Globus pallidus (tissue), 1 donor: ENCODE measurements at places on chromosomes 16 and 17.

DNA sequence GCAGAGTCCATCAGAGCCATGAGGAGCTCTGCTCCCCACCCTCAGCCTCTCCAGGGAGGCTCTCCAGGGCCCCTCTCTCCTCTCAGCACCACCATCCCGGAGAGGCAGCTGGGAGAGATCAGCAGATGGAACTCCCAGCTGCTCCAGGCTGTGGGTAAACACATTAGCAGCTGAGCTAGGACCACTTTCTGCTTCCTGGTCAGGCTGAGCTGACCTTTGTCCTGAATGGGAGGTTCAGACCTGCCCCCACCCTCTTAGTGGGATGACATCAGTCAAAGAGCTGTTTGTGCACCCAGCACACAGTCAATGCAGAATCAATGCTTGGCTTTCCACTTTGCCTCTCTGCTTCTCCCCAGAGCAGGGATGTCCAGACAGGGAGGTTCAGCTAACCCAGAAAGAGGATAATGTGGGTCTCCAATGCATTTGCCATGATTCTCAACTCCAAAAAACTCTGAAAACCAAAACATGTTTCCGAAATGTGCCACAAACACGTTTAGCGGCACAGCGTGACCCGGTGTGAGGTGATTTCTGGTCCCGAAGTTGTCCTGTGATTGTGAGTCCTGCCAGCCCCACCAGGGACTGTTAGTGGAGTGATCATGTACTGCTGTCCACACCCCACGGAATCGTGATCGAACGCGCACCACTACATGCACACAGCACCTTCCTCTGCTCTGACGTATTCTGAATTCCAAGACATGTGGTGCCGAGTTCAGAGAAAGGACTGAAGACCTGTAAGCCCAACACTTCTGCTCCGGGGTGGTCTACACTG, 6.7 kb downstream of the GPR142 start:
- peak; percentile 94 for DNase-seq

DNA sequence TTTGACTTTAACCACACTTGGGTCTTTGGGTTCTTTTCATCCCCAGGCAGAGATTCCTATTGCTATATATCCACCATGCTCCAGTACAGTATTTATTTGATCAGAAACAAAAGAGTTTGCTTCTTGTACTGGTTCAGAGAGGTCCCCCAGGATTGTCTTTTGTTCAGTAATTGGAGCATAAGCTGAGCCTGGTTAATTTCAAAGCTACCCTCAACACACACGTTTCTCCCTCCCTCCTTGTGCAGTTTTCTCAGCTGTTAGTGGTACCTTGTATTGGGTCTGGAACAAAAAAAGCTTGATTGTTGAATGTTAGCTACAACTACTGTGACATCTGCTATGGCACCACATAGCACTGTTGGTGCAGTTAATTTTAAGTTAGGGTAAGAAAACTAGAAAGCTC, 50.0 kb downstream of the NUP93 start:
- no peak for DNase-seq

GRCh38 chr16:85373741-85374570, 239.2 kb upstream of the GSE1 start:
- no peak for DNase-seq

- no peak for DNase-seq
Observed at GRCh38 chr17:77472468-77473310, 331.9 kb downstream of the SEC14L1 start.

DNA sequence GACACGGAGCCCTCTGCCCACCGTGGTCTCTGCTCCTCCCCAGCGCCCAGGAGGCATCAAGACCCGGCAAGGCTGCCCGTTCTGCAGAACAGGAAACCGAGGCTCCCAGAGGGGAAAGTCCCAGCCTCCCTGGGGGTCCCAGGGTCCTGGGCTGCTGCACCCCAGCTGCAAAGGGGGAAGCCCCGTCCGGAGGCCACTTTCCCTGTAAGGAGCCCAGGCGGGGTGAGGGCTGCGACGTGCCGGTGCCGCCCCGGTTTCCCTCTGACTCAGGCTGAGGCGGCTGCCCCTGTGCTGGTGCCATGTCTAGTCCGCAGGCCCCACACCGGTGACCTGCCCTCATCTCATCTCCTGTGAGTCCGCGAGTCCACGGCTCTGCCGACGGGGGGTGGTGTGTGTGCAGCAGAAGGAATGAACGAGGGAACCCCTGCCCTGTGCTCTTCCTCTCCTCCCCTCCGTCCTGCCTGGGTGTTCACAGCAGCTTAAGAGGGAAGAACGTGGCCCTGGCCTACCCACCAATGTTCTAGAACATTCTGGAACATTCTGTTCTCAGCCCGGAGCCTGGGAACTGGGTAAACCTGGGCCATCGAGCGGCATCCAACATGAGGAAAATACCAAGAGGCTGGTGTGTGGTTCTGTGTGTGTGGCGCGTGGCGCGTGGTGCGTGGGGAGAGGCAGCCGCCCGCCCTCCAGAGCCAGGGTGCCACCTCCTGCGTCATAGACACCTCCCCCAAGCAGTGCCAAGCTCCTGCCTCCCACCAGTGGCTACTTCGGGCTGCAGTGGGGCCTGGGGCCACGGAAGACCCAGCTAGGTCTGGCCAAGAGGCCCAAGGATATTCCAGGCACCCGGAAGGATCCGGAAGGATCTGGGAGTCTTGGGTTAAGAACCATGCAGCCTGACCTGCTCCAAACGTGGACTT, 7.0 kb upstream of the CBFA2T3 start:
- no peak for DNase-seq

- DNase-seq = peak; percentile 66
Observed at GRCh38 chr17:10127819-10128425, 70.5 kb downstream of the GAS7 start.

DNA sequence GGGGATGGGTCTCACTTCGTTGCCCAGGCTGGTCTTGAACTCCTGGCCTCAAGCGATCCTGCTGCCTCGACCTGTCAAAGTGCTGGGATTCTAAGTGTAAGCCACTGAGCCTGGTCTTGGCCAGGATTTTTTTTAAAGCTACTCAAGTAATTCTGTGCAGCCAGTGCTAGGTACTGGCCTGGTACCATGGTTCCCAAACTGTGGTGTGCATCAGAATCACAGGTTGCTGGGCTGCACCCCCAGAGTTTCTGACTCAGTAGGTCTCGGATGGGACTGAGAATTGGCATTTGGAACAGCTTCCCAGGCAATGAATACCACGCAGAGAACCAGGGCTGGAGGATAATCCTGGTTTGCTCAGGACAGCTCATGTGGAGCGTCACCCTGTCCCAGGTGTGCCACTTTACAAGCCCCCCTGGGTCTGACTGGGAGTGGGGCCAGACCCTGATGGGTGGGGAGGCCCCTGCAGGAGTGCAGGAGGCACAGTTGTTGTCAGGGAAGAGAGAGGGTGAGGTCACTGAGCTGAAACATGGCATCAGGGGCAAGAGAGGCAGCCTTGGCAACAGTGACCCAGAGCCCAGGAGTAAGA, 10.7 kb upstream of the MRPS23 start:
- DNase-seq = no peak

DNA sequence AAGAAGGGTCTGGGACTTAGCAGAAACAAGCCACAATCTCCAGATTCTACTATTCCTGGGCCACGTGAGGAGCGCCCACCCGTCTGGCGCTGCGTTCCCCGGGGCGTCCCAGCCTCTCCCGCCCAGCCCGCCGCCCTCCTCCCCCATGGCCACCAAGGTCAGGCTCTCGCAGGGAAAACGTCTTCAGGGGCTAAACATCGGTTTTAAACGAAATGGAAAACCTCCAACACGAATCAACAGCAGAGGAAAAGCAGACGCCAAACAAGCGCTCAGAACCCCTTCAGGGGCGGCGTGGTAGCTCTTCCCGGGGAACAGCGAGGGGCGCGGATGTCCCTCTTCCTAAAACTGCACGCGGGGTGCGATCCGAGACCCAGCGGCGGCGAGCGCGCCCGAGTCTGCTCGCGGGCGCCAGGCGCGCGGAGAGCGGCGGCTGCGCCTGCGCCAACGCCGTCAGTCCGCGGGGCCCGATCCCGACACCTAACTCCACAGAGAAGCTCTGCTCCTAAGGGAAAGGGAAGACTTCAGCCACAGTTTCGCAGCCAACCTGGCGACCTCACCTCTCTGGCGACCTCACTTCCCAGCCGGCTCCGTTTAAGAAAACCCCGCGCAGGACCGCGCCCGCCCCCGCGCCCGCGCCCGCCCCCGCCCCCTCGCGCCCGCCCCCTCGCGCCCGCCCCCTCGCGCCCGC, 505 bp upstream of the COG1 start:
- peak; percentile 66 for DNase-seq

DNA sequence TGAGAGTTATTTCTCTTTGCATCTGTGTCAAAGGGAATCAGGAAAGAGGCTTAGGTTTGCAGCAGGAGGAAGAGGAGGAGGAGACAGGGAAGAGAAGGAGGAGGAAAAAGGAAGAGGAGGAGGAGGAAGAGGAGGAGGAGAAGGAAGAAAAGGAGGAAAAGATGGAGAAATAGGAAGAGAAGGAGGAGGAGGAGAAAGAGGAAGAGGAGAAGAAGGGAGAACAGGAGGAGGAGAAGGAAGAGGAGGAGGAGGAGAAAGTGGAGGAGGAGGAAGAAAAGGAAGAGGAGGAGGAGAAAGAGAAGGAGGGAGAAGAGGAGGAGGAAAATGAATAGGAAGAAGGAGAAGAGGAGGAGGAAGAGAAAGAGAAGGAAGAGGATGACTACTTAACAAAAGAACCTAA, 459.1 kb downstream of the GRIN2A start:
- no peak for DNase-seq

DNA sequence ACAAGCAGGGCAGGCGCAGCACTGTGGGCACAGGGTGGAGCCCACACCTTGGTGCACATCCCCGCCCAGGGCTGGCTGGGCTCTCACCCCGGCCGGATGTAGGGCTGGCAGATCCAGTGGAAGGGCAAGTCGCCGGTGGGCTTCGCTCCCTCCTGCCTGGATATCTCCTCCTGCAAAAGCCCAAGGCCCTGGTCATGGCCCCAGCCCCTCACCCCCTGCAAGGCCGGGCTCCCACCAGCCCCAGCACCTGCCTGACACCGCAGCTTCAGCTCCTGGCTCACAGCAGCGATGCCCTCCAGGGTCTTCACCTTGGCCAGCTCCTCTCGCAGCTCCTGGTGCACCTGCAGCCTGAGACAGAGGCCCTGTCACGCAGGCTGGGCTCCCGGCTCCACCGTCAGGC, 5.0 kb downstream of the DUS1L start:
- DNase-seq = no peak

- no peak for DNase-seq
Observed at GRCh38 chr16:80527297-80527696, 13.5 kb upstream of the DYNLRB2 start.
